ENCODE measurements at places on chromosomes 7 and 10.

DNA sequence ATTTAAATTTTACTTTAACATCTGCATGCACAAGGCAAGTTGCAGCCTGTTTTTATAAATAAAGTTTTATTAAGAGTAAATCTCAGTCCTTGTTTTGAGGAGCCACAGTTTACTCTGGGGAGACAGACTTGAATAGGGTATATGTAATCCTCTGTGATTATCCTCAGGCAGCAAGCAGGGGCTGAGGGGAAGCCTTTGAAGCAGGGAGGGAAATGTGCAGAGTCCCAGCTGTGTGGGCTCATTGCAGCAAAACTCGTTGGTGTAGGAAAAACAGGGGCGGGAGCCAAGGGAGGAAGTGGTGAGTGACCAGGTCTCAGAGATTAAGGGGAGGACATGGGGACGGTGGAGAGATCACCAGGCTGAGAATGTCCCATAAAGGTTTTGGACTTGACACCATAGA, 34.3 kb upstream of the SMC3 start:
- no peak for DNase-seq

DNA sequence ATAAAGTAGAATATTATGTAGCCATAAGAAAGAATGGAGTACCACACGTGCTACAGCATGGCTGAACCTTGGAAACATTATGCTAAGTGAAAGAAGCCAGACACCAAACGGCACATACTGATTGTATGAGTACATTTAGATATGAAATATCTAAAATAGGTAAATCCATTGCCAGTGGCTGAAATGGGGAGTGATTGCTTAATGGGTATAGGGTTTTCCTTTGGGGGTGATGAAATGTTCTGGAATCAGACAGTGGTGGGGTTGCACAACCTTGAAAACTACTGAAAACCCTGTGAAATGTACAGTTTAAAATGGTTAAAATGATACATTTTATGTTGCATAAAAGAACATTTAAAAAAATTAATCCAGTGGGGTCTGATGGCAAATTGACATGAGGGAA, 667.9 kb downstream of the AUTS2 start:
- no peak for DNase-seq

DNA sequence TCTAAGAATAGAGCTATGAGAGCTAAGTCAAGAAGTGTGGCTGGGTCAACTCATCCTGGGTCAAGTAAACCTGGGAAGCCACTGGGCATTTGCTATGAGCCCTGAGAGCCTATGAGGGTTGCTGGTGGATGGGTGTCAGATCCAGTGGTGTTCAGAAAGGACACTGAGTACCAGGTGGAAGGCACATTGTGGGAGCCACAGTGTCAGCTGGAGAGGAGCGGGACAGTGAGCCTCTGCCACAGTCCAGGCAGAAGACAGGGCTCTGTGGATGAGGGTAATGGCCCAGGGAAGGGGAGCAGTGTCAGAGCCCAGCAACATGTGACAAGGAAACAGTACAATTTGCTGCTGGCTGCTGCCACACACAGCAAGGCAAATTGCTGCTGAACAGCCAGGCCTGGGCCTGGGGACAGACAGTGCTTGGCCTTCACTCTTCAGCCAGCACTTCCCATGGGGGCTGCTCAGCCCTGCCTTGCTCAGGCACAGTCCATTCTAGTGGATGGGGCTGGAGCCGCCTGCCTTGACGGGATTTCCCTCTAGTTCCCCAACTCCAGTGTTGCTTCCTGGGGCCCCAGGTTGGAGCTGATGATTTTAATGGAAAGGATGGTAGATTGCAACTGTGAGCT, 90.9 kb upstream of the CHST15 start:
- DNase-seq: no peak

DNA sequence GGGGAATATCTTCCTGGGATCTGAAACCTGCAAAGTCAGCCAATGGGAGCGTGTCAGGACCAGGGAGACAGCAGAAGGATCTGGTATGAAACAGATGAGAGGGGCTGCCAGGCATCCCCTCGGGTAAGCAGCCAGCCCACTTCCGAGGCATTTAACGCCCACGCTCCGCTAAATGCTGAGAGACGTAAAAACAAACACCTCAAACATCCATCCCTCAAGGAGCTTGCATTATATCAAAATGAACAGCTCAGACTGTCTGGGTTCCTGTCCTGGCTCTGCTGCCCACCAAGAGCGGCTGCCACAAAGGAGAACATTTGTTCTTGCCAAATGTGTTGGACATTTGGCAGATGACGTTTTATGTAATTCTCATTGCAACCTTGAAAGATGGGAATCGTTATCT, 7.0 kb upstream of the SERPINE1 start:
- DNase-seq: no peak

DNA sequence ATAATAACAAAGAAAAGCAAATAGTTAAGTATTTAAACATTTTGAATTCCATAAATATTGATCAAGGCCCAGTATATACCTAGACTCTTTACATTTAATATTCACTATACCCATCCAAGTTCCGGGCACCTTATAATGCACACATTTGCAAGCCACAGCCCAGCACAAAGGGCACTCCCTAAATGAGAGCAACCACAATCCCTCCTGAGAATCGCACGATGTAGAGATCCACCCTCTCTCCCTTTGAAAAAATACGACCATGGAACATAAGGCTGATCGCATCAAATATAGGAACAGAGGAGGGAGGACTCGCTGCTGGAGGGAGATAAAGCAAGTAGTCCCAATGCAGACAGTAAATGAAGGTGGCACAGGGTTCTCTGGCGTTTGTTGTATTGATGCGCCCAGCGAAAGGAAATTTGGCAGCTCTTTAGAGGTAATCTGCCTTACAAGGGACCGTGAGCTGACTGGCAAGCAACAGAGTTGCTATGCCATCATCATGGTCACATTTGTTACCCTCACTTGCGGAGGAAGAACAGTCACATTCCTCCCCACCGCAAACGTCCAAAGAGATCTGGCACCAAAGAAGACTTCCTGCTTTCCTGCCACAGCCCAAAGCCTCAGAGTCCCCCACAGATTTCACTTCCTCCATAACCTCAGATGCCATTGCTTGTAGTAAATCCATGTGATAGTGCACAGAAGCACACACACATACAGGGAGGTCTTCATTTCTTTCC, 16.1 kb upstream of the TAS2R40 start:
- peak; percentile 65 for DNase-seq
